Dermis microvascular lymphatic vessel endothelial cell (primary cell): ENCODE measurements at places on chromosomes 4 and X.
A peak's percentile ranks its signal among the peaks of the same experiment; 100 is the strongest.

DNA sequence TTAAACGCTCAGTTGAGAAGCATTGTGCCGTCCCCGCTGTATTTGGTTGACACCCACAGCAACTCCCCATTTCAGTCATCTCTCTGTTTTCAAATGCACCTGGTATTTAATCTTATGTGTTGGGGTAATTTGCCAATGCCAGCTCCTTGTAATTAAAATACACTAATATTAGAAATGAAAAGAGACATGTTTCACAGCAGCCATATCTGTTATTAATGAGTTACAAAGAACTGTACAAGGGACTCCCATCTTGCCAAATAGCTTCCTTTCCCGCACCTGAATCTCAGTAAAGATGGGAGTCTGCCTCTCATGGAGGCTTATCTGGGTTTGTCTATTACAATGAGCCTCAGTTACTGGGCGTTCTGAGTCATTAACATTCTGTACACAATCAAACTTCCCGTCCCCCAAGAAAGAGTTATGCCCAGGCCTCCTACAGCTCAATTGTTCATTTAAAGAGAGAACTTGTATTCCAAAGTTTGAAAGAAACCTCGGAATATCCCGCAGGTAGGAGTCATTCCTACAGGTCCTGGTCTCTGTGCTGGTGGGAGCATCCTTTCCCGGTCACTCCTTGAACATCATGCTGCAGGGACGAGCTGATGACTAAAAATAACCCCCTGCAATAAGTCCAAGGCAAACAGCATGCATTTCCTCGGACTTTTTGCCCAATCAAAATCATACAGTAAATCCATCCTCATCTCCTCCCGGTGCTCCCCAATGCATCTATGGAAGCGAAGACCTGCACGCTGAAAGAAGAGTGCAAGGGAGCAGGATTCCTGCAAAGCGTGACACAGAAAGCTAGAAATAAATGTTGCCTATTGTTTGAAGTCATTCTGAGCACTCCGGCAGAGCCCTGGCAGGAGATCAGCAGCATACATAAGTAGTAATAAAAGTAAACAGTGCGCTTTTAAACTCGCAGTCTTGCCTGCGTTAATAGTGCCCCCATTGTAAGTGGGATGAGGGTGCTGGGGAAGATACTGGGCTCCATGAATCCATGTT, 926 bp downstream of the NDP start:
- peak; percentile 16 for DNase-seq

DNA sequence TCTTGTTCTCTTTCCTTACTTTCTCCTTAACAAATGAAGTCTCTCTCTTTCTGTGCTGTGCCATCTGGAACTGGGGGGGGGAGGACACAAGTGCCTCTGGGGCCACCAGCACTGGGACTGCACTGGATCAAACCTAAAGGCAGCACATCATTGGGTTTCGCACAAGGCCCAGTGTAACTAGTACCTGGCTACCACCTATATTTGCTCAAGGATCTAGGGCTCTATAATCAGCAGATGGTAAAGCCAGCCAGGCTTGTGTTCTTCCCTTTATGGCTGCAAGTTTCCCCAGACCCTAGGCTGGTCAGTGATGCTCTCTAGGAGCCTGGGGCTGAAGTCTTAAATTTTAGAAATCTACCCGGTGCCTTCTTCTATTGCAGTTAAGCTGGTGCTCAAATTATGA, 40.1 kb downstream of the RTL3 start:
- DNase-seq, result no peak

- DNase-seq, result no peak
Observed at GRCh38 chr4:81214881-81215868, at the start of gene PRKG2. PRKG2 (minus strand) TSS chr4:81215222; CDS start chr4:81205047, 10,175 bp downstream.

GRCh38 chr4:183626168-183626567, 32.8 kb downstream of the RWDD4 start:
- no peak for DNase-seq

DNA sequence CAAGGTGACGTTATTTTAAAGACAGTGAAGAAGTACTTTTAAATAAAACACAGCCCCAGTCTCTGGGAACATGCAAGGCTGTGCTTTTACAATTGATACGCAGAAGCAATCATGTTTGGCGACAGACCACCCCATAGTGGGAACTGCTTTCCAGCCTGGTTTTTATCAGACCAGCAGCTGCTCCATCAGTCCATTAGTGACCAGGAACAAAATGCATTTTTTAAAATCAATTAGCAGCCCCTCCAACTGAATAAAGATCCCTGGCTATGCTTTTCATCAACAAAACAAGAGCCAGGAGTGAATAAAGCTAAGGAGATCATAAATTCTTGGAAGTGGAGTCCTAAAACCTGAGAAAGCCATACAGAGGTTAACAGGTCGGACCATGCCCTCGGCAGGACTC, 153.0 kb upstream of the TENM3 start:
- no peak for DNase-seq
